Renal cortical epithelial cell (primary cell): ENCODE measurements at places on chromosomes 2 and 18.

DNA sequence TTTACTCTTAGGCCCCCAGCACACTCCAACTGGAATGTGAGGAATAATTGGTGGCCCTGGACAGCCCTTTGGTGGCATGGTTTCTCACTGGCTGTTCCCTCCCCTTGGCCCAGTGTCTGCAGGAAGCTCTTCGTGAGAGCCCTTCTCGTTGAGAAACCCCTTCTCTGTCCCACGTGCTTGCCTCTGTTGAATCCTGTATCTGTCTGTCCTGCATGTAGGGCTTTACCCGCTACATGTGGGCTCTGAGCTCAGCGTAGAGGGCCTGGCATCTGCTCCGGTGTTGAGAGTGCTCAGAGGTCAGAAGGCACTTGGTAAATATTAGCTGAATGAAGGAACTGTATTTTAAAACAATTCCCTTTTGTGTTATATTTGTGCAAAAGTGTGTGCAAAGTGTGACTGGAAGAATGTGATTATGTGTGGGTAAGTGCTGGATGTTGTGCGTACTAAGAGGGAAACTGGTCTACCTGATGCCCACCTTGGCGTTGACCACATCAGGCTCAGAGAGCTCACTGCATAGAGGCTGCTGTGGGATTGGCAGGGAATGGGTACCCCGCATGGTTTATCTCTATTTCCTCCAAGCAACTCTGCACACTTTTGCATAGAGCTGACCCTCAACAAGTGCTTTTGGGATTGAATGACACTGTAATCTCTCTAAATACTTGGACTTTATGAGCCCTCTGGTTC is 40.0 kb downstream of the RNF144A start:
- no peak for DNase-seq

GRCh38 chr2:21924640-21925285 is 801.0 kb downstream of the TDRD15 start:
- no peak for DNase-seq

- no peak for DNase-seq
Measured at GRCh38 chr18:2874765-2875164, 28.0 kb downstream of the EMILIN2 start.

DNA sequence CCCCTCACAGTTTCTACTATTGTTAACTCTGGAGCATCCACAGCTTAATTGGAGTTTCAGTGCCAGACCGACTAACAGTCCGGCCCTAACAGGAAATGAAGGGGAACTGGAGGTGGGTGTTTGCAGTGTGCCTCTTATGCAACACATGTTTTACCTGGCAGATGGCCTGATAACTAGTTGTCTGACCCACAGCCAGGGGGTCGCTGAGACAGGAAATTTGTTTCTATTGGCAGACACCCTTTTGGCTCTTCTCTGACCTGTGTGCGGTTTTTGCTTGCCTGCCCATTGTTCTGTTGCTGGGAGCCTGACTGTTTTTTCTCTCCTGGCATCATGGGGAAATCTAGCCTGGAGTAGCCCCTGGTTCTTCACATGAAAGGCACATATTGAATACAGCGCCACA is 1329.8 kb downstream of the DSC3 start:
- no peak for DNase-seq

- DNase-seq, result no peak
Measured at GRCh38 chr2:187847245-187848208, 293.3 kb upstream of the TFPI start.

DNA sequence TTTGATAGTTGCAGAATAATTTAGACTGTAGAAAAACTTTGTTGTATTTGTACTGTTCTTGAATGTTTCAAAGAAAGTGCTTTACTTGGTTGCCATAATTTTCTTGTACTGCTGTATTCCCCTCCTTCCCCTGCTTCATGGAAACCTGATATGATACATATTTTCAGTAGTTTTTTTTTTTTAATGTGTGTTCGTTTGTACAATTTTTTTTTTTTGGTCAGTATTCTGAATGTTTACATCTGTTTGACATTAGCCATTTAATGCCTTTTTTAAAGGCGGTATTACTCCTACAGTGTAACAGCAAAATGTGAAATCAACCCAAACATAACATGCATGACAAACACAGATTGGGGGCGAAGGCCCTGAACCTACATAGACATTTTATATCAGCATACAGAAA is 172.3 kb downstream of the ASXL3 start:
- DNase-seq, result no peak

DNA sequence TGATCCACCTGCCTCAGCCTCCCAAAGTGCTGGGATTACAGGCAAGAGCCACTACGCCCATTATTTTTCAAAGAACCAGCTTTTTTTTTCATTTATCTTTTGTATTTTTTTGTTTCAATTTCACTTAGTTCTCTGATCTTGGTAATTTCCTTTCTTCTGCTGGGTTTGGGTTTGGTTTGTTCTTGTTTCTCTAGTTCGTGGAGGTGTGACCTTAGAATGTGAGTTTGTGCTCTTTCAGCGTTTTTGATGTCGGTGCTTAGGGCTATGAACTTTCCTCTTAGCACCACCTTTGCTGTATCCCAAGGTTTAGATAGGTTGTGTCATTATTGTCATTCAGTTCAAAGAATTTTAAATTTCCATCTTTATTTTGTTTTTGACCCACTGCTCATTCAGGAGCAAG is 86.7 kb upstream of the MSTN start:
- DNase-seq, result no peak

DNA sequence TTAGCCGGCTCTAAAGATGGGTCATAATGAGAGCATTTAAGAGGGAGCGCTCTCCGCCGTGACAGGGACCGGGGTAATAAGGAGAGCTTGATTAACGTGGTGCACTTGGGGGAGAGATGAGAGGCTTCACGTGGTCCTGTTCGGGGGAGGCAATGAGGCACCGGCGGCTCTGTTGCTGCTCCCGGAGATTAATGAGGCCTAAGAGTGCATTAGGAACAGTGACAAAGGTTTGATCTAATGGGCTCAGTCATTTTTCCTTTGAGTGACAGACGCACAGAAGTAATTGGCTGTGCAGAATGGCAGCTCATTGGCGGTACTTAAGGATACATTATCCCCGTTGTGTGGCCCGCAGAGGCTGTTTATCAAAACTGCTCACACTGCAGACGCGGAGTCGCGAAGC is 250.7 kb downstream of the GBX2 start:
- DNase-seq, result no peak
